RKO (cell line): ENCODE measurements at places on chromosomes 11 and 22.
A peak's percentile ranks its signal among the peaks of the same experiment; 100 is the strongest.

GRCh38 chr22:26168330-26168851, 871 bp upstream of the SEZ6L start:
- DNase-seq, result no peak

DNA sequence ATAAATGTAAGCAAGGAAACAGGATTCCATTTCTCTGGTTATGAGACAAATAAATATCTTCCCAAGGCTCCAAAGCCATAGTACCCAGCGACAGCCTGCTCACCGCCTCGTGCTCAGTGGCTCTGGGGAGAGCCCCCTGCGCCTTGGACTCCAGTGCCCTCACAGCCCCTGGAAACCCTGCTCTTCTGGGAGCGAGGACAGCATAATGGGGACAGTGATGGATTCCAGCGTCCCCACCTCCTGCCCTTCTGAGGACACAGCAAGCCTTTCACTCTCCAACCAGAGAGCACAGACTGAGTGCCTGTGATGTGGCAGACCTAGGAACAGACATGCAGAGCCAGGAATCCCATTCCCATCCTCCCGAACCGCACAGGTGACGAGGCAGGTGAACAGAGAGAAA, 660.8 kb downstream of the TBC1D22A start:
- DNase-seq, result no peak

DNA sequence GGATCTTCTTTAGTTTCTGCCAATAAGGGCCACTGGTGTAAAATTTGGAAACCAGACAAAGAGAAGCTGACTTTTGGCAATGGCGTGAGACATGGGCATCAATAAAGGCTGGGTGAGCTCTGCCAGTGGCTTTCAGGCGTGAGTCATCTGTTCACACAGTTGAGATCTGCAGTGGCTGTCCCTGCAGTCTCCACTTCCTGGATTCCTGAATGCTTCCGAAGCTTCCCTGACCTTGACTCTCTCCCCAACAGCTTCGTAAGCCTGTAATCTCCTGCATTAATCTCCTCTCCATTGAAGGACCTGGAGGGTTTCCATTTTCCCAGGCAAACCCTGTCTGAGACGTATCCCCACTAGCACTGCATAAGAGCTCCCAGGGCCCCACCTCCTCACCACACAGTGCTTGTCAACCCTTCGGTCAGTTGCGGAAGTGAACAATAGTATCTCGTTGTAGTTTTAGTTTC, 574.7 kb downstream of the TBC1D22A start:
- peak; percentile 65 for DNase-seq

- no peak for DNase-seq
These were observed 26.1 kb downstream of the PTPRJ start for GRCh38 chr11:48006301-48006992.

DNA sequence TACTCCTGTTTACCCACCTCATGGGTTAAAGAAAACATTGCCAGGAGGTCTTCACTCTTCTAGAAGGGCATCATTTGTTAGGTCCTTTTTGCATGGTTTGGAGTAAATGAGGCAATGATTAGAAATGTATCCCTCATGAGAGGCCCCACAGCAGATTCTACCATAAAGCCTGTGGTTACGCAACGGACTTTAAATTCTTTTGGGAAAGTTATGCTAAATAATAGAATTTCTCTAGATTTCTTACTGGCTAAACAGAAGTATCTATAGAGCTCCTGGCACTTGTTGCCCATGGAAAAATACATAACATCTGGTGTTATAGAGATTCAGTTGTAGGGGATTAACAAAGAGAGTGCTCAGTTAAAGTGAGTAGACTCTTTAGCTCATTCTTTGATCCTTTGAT, 15.1 kb upstream of the ATXN10 start:
- no peak for DNase-seq

- DNase-seq, result no peak
These were observed 33.2 kb upstream of the LDHA start for GRCh38 chr11:18361154-18361553.

DNA sequence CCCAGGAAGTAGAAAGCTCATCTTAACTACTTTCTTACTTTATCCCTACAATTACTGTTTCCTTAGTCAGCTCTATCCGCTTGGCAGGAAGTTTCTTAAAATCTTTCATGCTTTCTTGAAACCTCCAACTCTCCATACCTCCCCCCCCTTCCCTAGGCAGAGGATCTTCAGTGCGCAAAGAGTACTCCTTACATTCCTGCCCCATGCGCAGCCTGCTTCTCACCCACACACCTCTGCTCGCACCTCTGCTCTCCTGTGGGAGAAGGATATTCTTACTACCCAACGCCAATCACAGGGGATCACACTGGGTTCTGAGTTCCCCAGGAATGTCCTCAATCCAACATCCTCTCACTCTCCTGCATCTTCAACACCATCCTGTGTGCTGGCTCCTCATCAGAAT, 12.3 kb downstream of the TCF20 start:
- DNase-seq, result no peak

DNA sequence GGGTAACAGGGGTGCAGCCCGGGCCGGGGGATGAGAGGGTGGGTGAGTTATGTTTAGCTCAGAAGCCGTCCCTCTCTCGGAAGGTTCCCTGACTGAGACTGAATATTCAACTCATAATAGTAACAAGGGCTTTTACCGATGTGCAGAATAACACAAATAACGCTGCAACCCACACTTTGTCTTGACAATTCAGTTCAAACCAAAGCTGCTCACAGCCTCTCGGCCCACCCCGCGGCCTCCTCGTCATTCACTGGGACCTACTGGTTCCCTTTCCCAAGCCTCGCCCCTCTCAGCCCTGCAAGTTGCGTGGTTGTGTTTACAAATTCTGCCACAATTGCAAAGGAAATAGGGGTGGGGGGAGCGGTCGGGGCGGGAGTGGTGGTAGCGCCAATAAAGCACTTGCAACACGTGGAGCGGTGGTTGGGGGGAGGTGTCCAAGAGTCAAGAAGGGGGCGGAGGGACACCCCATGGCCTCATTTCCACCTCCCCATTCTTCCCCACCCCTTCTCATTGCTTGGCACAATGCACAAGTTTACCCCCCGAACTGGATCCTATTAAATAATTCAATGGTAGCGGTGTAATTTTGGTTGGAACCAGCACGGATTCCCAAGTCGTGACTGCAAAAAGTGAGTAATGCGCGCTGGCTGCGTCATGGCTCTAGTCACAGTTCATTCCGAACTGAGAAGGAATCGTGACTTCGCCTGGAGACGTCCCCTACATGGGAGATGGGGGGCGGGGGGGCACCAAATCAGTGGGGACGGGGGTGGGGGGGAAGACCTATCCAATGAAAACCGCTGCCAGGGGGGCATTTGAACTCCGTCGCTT, 102.0 kb upstream of the HSD17B12 start:
- no peak for DNase-seq

DNA sequence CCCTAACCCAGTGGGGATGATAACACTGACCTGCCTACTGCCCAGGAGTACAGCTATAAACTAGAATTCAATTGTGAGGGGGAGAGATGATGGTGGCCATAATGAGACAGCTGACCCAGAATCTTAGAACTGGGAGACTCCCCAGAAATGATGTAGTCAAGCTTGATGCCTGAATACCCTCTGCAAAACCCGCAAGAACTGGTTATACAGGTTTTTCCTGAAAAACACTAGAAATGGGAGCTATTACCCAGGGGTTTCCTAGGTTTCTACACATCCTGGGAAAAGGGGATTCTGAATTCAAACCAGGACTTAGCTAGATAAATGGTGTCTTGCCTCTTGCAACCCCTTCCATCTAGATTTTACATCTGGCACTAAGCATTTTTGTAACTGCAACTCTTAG, 113.8 kb upstream of the NARS2 start:
- DNase-seq, result no peak

GRCh38 chr11:35800970-35801953, 138.7 kb downstream of the TRIM44 start:
- DNase-seq, result no peak

- no peak for DNase-seq
These were observed 775 bp upstream of the TRABD start for GRCh38 chr22:50184902-50185374.

- no peak for DNase-seq
These were observed 10.2 kb downstream of the CFL1 start for GRCh38 chr11:65847746-65848145.

GRCh38 chr11:1928470-1928890, 9.0 kb downstream of the TNNT3 start:
- DNase-seq, result no peak

- DNase-seq, result no peak
These were observed 9.9 kb upstream of the MYEOV start for GRCh38 chr11:69284081-69284511.

GRCh38 chr11:9259981-9260837, 4.9 kb downstream of the DENND5A start:
- no peak for DNase-seq

- no peak for DNase-seq
These were observed 11.2 kb upstream of the TMEM184B start for GRCh38 chr22:38284042-38284402.

GRCh38 chr11:120752668-120753067, 241.1 kb downstream of the GRIK4 start:
- no peak for DNase-seq

- no peak for DNase-seq
These were observed 546.4 kb downstream of the TBC1D22A start for GRCh38 chr22:47308886-47309285.

DNA sequence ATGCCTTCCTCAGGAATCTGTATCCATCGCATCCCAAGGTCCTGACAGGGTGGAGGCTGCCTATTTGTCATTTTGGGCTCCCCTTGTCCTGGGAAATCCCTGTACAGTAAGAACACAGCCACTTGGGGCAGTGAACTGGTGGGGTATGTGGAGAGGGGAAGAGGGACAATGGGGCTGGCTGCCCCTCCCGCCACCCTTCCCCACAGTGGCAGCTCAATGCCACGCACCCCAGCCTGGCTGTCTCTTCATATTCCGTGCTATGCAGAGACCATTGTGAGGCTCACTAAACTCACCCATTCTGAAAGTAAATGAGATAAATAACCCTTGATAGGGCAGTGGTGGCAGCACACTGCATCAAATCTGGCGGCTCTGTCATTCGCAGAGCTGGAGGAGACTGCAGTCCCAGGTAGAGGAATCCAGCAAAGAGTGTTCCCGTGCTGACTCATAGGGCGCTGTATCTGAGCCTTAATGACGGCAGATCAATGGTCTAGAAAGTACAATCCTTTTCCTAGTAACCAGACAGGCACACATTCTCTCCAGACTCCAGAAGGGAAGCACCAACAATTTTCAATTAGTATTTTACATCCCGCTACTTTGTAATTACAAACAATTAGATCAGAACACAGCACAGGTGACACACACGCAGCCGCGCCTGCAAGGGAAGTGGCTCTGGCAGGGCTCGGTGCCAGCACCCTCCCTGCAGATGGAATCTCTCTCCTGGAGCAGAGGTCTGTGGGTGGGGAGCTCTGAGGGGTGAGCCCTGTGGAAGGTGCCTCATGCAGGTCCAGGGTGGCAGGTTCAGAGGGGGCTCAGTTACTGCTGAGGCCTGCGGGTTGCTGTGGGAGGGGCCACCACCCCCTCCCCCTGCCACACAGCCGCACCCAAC, 167.9 kb upstream of the B3GAT1 start:
- DNase-seq, result no peak

GRCh38 chr11:78295991-78296930, 107.5 kb downstream of the USP35 start:
- DNase-seq, result no peak

GRCh38 chr11:11163236-11163635, 189.8 kb downstream of the CSNK2A3 start:
- DNase-seq, result peak; percentile 35

GRCh38 chr11:126332221-126332711, 23.2 kb upstream of the ST3GAL4 start:
- peak; percentile 91 for DNase-seq

DNA sequence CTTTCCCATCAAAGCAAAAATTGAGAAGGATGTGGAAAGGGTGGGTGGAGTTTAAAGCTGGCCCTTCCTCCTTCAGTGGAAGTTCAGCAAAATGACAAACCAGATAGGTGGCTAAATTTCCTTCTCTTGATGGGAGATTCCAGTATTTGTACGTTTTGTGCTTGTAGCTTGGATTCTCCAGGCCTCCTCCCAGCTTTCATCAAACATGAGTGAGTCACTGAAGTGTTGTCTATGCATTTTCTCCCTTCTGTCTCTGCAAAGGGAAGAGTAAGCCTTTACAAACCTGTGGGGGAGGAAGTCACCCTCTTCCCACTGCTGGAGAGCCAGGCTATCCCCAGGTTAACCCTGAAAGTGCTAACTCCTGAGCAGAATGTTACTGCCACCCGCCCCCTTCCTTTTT, 6.4 kb downstream of the MARK2 start:
- no peak for DNase-seq

DNA sequence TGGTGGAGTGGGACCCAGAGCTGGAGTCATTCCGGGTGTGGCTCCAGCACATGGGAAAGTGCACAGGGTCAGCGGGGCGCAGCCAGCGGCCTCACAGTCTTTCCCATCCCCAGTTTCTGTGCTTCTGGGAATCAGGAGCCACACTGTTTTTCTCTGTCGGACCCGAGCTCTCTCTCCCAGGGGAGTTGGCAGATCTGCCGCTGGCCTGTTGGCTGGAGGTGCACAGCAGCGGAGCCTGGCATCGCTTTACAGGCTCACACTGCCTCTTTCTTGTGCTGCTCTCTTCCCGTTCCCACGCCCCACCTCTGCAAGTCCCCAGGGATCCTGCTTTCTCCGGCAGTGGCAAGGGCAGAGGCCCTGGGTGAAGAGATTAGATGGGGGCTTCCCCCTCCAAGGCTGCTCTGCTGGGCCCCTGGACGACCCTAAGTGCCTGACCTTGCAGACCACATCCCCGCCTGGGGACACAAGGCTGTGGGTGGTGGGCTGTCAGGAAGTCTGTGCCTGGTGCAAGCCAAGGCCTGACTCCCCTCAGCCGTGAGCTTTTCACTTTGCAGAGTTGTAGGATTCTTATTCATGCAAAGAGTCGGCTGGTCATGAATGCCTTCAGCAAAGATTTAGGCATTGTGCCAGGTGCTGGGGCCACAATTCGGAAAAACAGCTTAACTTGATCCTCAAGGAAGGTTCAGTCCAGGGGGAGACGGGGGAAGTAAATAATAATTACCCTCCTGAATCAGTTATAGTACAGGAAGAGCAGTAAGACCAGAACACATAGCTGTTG, 116.3 kb downstream of the TIMP3 start:
- DNase-seq, result no peak

DNA sequence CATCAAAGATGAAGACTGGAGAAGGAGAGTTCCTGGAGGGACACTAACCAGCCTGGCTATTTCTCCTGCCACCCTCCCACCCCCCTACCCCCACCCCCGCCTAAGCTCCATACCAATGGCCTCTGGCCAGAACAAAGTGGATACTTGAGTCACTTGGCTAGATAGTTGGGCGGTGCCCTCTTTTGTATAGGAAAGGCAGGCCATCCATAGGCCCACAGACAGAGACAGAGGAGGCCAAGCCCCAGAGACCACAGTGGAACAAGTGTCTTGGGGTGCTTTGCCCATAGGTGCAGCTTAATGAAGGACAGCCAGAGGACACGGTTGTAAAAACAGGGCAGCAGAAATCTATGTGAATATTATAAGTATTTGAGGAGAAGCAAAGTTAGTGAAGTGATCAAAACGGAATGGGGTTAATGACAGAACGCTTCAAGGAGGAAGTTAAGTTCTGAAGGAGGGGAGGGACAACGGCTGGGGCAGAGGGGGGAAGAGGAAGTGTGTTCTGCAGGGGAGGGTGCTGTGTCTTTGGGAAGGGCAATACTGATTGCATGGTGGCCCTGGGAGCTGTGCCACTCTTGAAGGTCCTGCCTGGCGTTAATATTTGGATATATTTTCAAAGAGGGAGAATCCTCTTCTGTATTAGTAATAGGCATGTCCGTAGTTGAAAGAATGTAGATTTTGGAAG, 32.7 kb downstream of the FLI1 start:
- DNase-seq, result no peak

- DNase-seq, result peak; percentile 55
These were observed 340.7 kb downstream of the LARGE1 start for GRCh38 chr22:33579448-33580093.

- DNase-seq, result peak; percentile 47
These were observed 16.3 kb upstream of the C11orf87 start for GRCh38 chr11:109405671-109406070.
